ENCODE measurements at places on chromosomes 12 and 14.

DNA sequence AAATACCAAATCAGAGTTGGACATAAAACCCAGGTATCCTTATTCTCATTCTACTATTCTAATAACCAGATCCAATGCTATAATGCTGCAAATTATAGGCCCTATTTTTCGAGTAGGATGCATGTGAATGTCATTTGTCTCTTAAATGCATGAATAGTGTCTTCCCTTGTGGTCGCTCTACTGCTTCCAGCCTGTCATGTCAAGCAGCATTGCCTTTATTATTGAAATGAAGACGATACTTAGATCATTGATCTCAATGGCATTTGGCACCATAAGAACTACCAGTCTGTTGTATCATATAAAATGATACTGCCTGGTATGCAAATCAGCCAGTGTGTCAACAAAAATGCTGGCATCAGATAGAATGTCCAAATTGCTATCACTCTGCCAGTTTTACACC lies 649.1 kb downstream of the DIO2 start:
- DNase-seq, result no peak

- no peak for DNase-seq
Observed at GRCh38 chr14:97179573-97179972, 382.4 kb downstream of the VRK1 start.

GRCh38 chr12:117580015-117580717 lies 218.7 kb upstream of the NOS1 start:
- no peak for DNase-seq

GRCh38 chr14:78398216-78398615 lies 228.0 kb downstream of the NRXN3 start:
- no peak for DNase-seq

DNA sequence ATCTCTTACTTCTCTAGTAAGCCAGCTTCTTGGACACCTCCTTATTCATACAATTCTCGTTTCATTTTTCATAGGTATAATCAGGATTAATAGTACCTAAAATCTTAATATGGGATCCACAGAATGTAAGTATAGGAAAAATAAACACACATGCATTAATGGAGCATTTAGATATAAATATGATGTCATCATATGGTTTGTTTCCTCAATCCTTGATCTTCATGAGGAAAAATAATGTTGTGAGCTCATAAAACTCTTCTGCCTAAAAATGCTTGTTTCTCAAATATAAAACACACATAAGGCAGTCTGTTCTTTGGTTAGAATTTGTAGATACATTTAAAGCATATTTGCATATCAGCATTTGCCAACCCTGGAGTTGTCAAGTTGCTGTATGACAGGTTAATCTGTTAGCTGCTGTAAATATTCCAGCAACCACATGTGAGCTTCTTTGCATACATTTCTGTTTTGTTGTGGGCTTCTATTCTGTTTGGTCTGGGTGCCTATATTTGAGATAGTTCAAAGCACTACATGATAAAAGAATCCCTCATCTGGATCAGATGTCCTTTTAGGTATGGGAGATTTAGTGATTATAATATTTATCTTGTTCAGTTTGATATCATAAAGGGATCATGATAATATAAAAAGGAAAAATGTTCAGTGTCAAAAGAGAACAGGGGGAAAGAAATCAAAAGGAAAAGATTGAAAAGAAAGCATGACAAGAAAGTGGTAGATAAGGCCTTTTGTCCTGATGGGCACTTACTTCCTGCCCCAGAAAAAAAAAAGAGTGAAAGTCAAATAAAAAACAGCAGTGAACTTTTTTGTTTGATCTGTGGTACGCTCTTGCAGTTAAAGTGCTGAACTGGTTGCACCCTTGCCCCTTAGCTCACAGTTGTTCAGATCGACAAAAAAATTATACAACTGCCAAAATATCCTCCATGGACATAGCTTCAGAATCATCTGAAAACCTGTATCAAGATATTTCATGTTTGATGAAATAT lies 68.6 kb downstream of the ACSS3 start:
- DNase-seq, result no peak

DNA sequence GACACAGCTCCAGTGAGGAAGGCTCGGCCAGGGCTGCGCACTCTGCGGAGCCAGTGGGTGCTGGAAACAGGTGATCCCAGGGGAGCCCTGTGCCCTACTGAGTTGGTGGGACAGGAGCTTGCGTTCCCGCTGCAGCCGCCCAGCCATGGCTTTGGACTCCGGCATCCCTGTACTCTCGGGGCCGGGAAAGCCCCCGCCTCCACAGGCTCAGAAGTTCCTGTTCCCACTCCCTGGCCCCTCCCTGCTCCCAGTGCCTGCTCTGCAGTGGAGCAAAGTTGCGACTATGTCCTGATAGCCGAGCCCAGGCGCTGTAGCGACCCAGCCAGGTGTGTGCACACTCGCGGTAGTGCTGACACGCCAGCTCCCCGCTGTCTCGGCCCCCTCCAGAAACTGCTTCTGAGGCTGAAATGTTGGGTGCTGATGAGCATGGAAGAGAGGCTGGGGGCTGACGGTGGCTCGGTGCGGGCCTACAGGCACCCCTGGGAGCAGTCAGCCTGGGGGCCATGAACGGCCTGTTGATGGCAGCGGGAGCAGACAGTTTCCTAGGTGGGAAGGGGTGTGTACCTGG lies 344.6 kb upstream of the MGAT4C start:
- no peak for DNase-seq

GRCh38 chr14:32607399-32607798 lies 278.3 kb downstream of the AKAP6 start:
- DNase-seq, result no peak

DNA sequence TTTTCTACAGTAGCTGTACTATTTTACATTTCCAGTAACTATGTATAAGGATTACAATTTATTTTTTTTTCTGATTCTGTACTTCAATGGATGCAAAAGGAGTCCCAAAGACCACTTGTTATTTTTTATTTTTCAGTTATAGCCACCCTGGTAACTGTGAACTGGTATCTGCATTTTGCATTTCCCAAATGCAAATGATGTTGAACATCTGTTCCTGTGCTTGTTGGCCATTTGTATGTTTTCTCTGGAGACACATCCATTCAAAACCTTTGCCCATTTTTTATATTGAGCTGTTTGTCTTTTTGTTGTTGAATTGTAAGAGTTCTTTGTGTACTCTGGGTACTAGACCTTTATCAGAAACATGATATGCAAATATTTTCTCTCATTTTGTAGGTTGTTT lies 485.6 kb downstream of the LRIG3 start:
- no peak for DNase-seq

DNA sequence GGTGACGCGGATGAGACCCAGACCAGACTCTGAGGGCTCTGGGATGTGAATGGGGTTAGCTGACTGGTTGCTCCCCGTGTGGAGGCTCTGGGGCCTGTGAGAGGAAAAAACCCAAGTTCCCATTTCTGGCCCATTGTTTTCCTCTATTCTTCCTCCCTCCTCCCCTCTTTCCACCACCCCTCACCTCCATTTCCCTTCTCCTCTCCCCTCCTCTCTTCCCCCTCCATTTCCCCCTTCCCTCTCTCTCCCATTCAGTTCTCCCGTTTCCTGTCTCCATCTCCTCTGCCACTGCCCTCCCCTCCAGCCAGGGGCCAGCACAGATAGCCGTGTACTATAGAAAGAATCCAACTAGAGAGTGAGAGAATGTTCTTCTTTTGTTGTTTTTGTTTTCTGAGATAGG lies 12.6 kb upstream of the PRPH start:
- no peak for DNase-seq

DNA sequence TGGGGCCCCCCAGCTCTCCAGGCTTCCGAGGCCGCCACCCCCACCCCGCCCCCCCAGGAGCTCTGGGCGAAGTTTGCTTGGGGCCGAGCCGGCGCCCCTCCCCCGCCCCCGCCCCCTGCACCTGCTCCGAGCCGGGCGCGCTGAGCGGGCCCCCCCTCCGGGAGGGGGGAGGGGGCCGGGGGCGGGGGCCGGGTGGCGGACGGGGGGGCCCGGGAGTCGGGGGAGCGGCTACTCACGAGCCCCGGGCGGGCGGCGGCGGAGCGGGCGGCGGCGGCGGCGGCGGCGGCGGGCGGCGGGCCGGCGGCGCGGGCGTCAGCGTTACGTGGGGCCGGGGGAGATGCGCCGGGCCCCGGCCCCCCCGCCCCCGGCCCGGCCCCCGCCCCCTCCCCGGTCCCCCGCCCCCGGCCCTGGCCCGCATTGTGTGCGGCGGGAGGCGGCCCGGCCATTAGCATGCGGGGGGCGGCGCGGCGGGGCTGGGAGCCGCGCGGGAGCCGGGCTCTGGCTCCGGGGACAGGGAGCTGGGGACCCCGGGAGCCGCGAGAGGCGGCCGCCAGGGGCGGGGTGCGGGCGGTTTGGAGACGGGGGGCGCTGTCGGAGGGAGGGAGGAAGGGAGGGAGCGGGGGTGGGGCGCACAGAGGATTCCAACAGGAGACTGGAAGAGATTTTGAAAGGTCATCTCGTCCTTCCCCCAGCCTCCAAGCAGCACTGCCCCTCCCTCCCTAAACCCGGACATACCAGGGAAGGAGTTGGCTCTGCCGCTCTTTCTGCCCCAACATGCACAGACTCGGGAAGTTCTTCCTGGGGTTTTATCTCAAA lies at the start of gene ZNF219:
Gene ZNF219, minus strand, starts transcription at position 580 of the 816 bp plus-strand sequence. CDS start 5,064 bp downstream, outside the sequence.
- peak; percentile 82 for DNase-seq

DNA sequence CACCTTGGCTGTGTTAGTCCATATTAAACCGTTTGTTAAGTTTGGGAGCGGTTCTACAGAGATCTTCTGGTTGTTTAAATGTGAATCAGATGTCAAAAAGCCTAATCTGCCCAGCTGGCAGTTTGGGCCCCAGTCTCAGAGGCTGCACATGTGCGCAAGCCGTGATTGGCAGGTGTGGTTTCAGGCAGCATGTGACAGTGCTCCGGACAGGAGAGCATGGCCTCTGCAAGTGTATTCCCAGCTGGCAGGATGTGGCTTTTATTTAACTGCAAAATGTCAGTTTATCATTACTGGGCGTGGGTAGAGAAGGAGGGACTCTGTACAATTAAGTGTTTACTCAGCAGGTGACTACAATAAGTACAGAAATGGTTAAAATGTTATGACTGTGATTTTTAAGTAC lies 77.5 kb downstream of the PELI2 start:
- peak; percentile 60 for DNase-seq

DNA sequence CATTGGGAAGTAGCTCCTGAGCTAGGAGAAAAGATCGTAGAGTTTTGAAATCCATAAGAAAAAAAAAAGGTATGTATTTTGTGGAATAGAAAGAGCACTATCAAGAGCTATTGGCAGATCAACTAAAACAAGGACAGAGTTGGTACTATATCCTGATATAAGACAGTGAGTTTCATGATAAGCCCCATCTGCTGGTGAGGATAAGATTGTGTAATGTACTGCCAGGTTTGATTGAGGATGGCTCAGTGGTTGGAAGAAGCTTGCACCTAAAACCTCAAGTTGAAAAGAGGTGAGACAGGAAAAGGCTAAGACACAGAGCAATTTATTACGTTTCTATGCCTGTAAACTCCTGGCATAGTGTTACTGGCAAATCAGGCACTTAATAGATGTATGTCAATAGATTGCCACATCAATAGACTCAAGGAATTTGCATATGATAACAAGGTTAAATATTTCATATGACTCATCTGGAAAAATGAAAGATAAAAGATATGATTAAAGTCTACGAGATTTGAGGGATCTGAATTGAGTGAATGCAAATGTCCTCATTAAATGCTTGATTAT lies 525.6 kb downstream of the FLRT2 start:
- DNase-seq, result peak; percentile 18

- no peak for DNase-seq
Observed at GRCh38 chr14:40280652-40281051, 848.4 kb upstream of the FBXO33 start.

DNA sequence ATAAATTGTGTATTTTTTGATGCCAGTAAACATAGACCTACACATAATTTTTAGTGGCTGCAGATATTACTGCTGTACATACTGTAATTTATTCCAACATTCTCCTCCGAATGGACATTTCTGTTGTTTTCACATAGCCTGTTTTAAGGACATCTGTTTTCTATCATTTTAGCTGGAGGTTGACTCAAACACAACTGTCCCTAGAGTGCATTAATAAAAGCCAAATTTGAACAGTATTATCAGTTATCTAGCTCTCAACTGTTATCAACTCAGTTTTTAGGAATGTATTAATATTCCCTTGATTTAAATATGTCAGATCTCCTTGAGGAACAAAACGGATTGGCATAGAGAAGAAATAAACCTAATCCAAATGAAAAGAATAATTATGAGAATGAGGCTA lies 17.2 kb upstream of the PIWIL1 start:
- DNase-seq, result no peak

DNA sequence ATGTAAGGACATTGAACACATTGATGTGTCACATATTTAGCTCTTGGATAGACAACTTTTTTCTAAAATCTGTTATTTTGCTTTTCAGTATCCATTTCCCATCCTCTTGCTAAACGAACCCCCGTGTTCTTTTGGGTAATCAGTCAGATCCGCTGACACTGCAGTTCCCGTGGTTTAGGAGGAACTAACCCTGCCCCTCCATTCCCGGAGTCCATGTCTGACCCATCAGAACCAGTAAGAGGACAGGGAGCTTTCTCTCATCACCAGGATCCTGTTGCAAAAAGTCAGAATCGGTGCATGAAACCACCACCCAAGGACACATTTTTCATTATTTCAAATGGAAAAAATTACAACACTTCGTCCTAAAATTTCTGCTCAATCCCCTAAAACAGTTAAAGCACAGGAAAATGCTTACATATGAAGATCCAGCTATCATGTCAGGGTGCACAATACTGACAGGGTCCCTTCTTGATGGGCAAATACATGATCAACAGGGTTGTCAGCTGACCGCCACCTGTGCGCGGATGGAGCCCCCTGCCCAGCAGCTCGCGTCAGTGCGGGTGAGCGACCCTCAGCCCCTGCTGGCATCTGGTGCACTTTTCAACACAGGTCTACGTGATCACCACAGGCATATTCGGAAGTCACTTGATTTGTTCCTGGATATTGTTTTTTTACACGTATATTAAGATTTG lies 276.8 kb downstream of the ADGRD1 start:
- no peak for DNase-seq

- DNase-seq, result no peak
Observed at GRCh38 chr14:68820119-68820518, 27.3 kb upstream of the ZFP36L1 start.

- DNase-seq, result no peak
Observed at GRCh38 chr14:83379436-83379835, 1845.8 kb upstream of the SEL1L start.
